ENCODE measurements at places on chromosomes 2 and 18.

DNA sequence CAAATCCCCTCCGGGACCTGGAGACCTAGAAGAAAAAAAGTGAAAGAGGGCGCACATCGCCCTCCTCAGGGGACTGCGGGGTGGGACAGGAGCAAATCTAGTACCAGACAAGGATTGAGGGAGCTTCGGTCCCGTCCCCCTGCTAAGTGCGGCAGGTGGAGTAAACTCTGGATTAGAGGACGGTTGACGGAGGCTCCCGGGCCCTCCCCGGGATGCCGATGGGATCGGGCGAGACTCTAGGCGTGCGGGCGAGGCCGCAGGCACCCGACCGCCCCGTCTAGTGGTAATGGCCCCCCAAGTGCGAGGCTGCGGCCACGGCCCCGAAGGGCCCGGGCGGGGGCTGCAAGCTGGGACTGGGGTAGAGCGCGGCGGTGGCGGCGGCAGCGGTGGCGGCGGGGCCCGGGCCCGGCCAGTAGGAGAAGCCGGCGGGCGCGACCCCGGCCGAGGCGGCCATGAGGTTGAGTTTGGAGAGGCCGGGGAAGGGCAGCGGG lies 3.5 kb downstream of the FEV start:
- DNase-seq = no peak

DNA sequence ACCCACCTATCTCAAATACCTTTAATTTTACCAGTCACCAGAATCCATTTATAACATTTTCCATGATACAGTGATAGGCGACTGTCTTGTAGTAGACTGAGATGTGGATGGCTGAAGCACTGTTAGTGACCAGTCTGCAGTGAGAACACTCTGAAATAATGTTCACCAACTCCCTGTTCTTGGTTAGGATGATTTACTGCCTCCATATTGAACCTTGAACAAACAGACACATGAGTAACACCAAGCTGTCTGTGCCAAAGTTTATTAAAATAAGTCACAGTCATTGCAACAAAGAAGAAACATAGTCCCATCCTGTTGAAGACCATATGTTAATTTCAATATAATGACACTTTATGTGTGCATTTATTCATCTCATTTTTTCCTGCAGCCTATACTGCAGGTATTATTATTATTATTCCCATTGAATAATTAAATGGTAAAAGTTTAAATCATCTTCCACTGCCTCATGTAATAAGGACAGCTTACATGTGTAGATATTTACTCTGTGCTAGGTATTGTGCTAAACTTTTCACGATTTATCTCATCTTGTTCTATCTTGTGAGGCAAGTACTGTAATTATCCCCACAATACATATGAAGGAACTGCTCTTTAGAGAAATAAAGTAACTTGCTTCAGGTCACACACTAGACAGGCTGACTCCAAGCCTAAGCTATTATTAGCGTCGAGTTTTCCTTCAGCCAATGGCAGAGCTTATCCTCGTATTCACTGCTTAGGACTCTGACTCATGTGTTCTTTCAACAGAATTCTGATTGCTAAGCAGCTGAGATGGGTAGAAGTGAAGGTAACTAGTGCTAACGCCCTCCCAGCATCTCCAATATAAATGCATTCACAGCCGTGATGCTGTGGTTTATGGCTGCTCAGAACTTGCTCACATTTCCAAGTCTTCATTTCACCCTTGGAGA lies 62.5 kb downstream of the ONECUT2 start:
- no peak for DNase-seq

DNA sequence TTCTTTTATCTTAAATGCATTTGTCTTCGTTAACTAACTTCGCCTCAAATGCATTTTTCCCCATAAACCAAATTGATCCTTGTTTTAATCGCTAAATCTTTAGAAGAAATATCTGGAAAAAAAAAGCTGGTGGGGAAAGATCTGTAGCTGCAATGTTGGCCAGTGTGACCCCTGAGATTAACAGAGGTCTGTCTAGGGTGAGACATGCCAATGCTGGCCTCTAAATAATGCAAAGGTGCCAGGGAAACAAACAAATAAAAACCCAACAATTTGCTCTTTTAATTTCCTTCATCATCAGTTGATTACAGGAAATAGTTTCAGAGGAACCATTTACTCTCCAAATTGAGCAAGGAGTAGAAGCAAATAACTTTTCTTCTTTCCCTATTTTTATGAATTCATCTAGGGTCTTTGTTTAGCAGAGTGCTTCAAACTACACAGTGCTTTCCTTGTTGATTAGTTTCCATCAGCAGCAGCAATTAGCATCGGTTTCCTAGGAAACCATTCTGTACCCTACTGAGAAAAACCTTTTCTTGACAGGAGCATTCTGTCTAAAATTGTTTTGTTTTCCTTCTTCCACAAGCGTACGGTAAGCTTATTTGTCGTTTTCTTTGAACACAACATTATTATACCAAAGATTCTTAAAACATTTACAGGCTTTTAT lies 100.5 kb upstream of the UNC80 start:
- DNase-seq = no peak

GRCh38 chr2:138276339-138276738 lies 225.2 kb upstream of the SPOPL start:
- DNase-seq = no peak

- no peak for DNase-seq
Observed at GRCh38 chr2:133062931-133063665, 393.1 kb upstream of the LYPD1 start.

DNA sequence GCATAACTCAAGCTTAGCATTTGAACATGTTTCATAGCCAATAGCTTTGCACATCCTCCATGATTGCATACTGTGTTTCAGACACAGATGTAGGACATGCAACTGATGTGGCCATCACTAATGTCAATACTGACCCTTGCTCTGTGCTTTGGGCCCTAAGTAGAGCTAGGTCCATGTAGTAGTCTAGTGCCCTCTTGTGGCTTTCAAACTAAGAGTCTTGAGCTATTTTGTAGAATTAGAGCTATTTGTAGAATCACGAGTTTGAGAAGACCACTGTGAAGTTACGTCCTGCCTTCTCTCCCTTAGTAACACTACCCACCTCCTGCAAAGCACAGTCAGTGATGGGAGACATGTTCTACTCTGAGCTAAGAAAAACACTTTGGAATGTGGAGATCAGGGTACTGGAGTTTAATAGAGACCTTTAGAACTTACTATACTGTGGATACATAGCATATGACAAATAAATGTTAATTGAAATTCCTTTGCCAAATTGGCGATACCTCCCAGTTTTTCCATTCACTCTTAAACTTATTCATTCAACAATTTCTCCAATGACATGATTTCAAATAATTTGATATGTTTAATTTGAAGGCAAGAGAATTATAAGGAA lies 306.5 kb upstream of the TNP1 start:
- no peak for DNase-seq

DNA sequence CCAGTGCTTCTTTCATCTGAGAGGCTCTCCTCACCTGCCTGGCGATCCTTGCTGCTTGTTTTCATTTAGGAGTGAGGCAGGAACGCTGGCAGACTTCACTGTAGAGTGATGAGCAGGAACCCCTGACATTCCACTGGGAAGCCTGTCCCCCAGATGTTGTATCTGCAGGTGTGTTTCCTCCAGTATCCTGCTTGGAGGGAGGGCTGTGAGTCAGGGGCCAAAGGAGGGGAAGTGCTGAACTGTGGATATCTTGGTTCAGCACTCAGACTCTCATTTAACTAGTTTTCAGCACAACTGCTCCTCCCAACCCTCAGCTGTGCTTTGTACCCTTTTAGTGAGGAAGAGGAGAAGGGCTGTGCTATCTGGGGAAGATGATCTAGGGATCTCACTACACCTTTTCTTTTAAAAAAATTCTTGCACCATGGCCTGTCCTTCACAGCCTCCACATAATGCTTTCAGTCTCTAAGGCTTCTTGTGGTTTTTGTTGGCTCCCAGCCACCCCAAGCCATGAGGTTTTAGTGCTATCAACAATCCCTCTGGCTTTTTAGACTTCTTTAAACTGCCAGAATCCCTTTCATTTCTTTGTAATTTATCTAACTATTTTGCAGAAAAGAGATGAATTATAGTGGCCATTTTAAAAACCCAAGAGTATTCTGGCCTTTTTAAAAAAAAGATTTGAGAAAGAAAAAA lies 11.2 kb downstream of the ANKAR start:
- DNase-seq = no peak

DNA sequence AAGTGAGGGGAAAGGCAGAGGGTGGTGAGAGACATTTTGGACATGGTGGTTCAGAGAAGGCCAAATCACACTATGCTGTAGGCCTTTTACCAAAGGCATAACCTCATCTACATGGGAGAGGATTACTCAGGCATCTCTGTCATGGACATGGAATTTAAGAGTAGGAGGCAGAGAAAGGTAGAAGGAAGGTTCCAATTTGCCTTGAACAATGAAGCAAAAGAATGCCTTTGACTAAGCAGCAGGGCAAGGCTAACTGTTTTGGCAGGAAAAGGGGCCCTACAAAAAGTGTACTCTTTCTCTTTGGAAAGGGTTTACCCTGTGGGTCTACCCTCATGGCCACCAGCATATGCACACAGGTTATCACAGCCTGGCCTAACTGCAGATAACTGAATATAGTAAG lies 45.6 kb upstream of the RNU4ATAC start:
- no peak for DNase-seq

- no peak for DNase-seq
Observed at GRCh38 chr2:73100956-73101355, 11.8 kb downstream of the RAB11FIP5 start.

DNA sequence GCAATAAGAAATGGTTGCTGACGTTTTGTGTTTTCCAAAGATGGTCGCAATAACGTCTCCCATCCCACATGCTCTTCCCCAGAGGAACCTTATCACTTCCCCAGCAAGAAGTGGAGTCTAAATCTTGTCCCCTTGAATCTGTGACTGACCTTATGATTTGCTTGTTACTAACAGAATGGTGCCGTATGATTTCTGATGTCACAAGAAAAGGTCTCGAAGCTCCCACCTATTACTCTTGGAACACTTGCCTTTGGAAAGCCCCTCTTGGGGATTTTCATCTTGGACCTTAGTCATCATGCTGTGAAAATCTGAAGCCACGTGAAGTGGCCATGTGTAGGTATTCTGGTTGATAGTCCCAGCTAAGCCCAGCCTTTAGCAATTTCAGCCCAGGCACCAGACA lies 86.2 kb upstream of the GLS start:
- no peak for DNase-seq

DNA sequence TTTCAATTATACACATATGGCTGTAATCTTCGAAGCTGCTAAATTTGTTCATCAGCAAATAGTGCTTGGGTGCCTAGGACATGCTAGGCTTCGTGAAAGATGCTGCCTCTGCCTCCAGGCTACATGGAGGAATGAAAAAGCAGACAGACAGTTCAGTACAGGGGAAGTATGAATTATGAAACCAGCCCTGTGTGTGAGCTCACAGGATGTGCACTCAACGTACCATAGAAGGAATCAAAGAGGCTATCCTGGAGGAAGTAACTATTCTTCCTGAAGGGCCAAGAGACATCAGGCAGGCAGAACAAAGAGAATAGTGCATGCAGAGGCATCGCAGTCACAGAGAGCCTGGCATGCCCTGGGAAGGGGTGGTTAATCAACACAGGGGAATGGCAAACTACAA lies 61.4 kb downstream of the DYM start:
- DNase-seq = no peak

- no peak for DNase-seq
Observed at GRCh38 chr2:27009716-27010115, 23.0 kb upstream of the TMEM214 start.

DNA sequence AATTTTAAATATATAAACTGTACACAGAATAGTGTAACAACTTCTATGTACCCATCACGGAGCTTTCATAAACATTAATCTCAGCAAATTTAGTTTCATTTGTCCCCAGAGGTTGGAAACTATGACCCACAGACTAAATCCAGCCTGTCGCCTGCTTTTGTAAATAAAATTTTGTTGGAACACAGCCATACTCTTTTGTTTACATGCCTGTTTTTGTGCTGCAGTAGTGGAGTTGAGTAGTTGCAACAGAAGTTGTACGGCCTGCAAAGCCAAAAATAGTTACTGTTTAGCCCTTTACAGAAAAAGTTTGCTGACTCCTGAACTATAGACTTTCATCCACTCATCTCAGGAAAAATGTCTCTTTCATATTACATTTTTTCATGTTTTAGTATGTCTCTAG lies 39.8 kb downstream of the RBM45 start:
- DNase-seq = no peak

DNA sequence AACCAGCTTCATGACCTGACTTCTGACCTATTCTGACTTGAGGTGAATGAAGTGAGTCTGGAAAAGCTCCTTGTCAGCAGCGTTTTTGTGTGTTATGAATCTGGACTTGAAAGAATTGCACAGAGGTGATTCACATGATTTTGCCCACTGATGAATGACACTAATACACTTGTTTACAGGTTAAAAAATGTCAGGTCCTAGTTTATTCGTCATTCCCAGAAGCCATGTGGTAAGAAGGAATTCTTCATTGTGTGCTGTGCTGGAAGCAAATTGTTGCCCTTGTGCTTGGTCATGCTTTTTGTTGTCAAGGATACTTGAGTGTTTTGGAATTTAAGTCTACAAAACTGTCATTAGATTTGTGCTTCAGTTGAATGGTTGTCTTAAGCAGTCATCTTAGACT lies 15.5 kb downstream of the SEC11C start:
- no peak for DNase-seq
